ENCODE measurements at places on chromosomes 4 and X.

- no peak for DNase-seq
Observed at GRCh38 chr4:172740434-172740833, 428.2 kb upstream of the GALNT7 start.

GRCh38 chrX:48703642-48704481 is 7.3 kb downstream of the SUV39H1 start:
- no peak for DNase-seq

DNA sequence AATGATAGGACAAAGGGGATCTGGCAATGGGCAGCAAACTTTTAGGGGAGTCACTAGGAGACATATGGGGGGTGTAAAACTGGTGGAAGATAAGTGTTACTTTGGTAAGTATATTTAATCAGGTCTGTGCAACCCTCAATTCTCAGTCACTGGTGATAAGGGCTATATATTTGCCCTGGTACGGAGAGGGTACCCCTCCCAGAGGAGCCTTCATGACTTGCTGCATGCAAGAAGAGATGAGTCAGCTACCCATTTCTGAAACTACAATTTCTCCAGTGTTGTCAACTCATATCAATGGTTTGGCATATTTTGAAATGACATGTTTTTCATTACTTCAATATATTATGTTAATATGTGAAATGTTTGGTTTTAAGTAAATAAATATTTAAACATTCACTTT is 14.3 kb downstream of the SMARCAD1 start:
- no peak for DNase-seq

- no peak for DNase-seq
Observed at GRCh38 chr4:41432219-41432618, 105.7 kb upstream of the LIMCH1 start.

DNA sequence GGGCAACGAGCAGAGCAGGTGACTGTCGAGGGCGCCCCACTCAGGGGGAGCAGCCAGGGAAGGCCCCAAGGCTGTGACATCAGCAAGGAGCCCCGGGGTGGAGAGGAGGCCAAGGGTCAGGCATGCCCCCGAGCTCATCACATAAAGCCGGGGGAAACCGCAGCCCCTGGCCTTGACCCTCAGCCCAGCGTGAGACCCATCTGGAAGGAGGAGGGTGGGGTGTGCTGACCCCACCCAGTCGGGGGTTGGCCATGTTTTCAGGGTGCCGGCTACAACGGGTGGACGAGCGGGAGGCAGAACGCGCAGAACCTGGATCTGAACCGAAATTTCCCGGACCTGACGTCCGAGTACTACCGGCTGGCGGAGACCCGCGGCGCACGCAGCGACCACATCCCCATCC is 13.9 kb downstream of the CPZ start:
- no peak for DNase-seq

DNA sequence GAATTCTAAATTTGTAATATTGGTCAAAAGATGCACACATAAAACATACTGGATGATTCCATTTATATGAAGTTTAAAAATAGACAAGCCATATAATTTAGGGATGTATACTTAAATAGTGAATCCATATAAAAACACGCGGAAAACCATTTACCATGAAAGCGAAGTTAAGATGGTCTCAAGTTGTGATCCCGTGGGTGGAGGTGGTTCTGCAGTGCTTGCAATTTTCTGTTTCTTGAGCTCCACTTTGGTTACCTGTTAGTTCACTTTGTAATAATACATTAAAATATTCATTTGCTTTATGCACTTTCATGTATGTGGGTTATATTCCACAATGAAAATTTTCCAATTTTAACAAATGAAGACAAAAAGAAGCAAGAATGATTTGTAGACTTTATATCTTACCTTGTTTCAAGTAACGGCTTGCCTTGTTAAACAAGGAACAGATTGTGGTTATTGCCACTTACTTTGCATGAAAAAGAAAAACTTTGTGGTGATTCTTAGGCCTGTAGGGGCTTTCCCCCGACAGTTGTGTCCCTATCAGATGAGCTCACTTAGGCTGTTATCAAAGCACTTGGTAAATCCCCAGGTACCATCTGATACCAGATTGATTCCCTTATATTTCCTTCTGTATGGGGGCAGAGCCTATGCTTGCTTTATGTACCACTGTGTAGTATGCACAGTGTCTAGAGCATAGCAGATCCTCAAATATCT is 12.2 kb downstream of the UCP1 start:
- peak; percentile 64 for DNase-seq

- DNase-seq = no peak
Observed at GRCh38 chr4:137307806-137308205, 224.5 kb downstream of the PCDH18 start.

DNA sequence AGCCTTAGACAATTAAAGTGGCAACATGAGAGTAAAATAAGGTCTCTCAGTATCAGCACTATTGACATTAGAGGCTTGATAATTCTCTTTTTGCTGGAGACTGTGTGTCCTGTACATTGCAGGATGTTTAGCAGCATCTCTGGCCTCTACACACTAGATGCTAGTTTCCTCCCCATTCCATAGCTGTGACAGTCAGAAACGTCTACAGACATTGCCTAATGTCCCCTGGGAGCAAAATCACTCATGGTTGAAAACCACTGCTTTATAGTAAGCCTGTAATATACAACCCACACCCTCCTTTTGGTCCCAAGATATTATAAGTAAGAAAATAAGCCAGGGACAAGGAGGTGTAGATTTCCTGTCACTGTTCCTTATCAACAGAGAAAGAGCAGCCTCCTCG is 166.0 kb downstream of the FRMPD4 start:
- DNase-seq = peak; percentile 1

DNA sequence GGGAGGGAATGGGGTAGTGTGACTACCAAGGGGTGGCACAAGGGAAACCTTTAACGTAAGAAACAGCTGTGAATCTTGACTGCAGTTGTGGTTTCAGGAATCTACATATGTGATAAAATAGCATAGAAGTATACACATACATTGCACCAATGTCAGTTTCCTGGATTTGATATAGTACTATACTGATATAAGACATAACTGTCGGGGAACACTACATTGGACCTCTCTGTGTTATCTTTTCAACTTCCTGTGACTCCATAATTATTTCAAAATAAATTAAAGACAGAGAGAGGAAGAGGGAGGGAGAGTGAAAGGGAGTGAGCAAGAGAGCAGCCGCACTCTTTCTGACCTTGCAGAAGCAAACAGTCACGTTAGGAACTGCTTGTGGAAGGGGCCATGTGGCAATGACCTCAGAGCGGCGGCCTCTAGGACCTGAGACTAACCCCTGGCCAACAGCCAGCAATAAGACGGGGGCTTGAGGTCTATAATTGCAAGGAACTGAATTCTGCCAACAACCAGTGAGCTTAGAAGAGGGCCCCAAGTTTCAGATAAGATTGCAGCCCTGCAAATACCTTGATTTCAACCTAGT is 47.4 kb downstream of the NALF2 start:
- no peak for DNase-seq

- no peak for DNase-seq
Observed at GRCh38 chrX:139543920-139544319, 13.4 kb downstream of the F9 start.

- DNase-seq = no peak
Observed at GRCh38 chr4:85967872-85968271, 392.0 kb downstream of the MAPK10 start.

- no peak for DNase-seq
Observed at GRCh38 chrX:9644335-9644734, 121.3 kb downstream of the GPR143 start.

- DNase-seq = no peak
Observed at GRCh38 chr4:15365641-15366040, 62.2 kb upstream of the C1QTNF7 start.

GRCh38 chrX:47992095-47992380 is 11.8 kb downstream of the ZNF182 start:
- DNase-seq = no peak

GRCh38 chr4:108620101-108620932 is at the start of gene RPL34:
TSS of gene RPL34 (plus strand) at chr4:108620576. CDS start at chr4:108621960, 1,384 bp downstream.
- peak; percentile 99 for DNase-seq

GRCh38 chr4:55553441-55554201 is 6.9 kb upstream of the CLOCK start:
- DNase-seq = no peak

- DNase-seq = no peak
Observed at GRCh38 chrX:46433892-46434291, 111.3 kb downstream of the ZNF674 start.

DNA sequence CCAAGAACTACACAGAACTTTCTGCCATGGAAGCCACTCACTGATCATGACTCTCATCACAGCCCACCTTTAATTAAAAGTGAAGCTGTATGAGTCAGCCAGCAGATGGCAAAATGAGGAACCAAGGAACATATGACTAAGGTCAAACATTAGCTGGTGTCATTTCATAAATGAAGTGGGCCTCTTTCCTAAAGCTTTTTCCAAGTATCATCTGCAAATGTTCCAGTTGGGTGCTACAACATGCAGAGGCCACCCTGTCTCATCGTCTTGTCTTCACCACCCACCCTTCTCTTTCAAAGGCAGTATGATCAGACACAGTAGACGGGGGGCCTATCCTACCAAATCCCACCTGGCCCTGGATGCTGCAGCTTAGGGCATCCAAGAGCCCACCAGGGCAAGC is 9.2 kb upstream of the EOLA1 start:
- DNase-seq = peak; percentile 46

- no peak for DNase-seq
Observed at GRCh38 chrX:17095161-17095560, 148.7 kb downstream of the REPS2 start.

DNA sequence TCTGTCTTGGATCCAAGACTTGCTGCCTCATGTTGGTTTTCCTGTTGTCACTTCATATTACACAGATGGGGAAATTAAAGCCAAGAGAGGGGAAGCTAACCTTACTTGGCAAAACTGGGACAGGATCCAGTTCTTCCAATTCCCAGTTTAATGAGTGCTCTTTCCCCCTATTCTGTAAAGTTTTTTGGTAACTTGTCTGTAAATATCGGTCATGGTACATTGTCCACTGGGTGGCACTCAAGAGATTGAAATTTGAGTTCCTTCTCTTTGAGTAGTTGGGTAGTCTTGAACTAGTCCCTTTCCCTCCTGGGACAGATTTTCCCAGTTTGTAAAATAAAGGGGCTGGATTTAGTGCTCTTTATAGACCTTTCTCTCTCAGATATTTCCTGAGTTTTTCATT is 12.4 kb upstream of the EOLA2 start:
- peak; percentile 37 for DNase-seq

GRCh38 chrX:103423955-103424638 is 47.8 kb downstream of the BEX3 start:
- DNase-seq = no peak

GRCh38 chrX:17644001-17644400 is 93.3 kb upstream of the SCML1 start:
- DNase-seq = no peak

- no peak for DNase-seq
Observed at GRCh38 chr4:109157696-109158095, 144.8 kb downstream of the COL25A1 start.

- no peak for DNase-seq
Observed at GRCh38 chr4:141645611-141646340, 9.4 kb downstream of the IL15 start.

GRCh38 chr4:94959307-94959706 is 201.6 kb downstream of the BMPR1B start:
- no peak for DNase-seq

DNA sequence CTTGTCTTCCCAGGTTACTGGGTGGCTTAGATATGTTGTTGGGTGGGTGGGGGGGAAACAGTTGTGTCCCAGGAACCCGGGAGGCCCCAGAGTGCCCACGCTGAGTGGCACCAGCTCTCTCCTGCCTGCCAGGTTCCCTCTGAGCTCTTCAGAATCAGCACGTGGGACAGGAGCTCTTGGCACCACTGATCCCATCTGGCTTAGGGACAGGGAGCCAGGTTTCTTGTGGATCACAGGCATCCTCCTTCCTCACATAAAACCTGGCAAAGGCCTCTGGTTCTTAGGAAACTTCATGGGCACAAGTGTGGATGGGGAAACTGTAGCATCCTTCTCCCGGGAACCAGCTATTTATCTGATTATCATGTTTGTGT is 3.4 kb downstream of the GPR78 start:
- DNase-seq = no peak

GRCh38 chr4:39616651-39617050 is 22.0 kb downstream of the SMIM14 start:
- no peak for DNase-seq

- peak; percentile 4 for DNase-seq
Observed at GRCh38 chrX:13051529-13052172, 7.2 kb upstream of the FAM9C start.

GRCh38 chrX:12721042-12721441 is 70.2 kb upstream of the PRPS2 start:
- no peak for DNase-seq

GRCh38 chrX:53116101-53116500 is 22.2 kb downstream of the KANTR start:
- DNase-seq = no peak

- no peak for DNase-seq
Observed at GRCh38 chr4:139154538-139154937, 22.5 kb downstream of the ELF2 start.

DNA sequence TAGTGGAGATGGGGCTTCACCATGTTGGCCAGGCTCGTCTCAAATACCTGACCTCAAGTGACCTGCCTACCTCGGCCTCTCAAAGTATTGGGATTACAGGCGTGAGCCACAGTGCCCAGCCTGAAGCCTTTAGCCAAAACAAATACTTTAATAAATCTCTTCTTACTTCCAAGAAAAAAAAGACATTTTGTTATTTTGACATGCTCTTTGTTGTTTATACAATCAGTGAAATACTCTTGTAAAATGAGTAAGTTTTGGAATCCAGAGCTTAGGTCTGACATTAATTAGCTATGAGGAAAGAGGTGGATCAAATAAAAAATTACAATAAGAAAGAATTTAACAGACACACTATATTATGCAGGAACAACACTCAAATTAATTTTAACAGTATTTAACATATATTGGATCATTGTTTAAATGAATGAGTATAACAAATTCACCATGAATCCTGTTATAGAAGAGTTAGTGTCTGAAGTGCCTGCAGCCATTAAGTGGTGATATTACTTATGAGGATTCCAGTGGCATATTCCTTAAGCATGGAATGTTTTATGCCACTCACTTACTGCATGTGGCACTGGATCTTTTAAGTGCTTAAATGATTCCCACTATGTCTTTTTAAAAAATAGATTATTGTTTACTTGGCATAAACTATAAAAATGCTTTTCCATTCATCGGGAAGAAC is 260.1 kb upstream of the GIMD1 start:
- no peak for DNase-seq

Measured in NAMALWA (cell line).